Esophagus mucosa (tissue), 1 donor: ENCODE measurements at places on chromosomes 13 and 19.

DNA sequence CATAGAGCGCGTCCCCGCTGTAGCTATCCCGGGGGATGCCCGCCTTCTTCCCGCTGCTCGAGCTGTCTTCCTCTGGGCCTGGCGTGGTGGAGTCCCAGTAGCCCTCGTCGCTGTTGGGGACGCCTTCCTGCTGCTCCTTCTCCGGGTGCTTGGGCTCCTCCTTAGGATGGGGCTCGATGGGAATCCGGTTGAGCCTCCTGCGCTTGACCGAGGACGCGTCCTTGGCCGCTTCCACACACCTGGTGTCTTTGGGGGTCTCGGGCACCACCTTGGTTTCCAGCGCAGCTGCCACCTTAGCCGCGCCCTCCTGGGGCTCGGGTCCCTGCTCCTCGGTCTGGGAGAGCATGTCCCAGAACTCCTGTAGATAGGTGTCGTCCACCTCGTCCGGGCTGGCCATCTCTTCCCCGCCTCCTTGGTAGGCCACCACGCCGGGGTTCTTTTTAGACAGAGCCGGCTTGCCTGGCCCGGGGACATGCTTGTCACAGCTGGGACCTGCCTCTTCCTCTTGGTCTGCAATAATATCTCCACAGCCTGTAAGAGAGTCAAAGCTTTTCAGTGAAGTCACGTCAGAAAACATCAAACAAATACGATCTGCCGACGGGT lies 2.0 kb downstream of the AMER2 start:
- no peak for ATAC-seq

GRCh38 chr13:44051405-44051804 lies 171.7 kb downstream of the LACC1 start:
- no peak for ATAC-seq

- no peak for ATAC-seq
Observed at GRCh38 chr13:112161521-112162301, 94.8 kb downstream of the SOX1 start.

- ATAC-seq, result peak; percentile 39
Observed at GRCh38 chr19:34220472-34221063, 33.8 kb upstream of the GARRE1 start.

- ATAC-seq, result peak; percentile 76
Observed at GRCh38 chr19:2327773-2328400, 499 bp downstream of the LSM7 start.

- ATAC-seq, result peak; percentile 68
Observed at GRCh38 chr19:14031719-14032480, at the start of gene IL27RA. IL27RA (plus strand) TSS chr19:14031762; CDS start chr19:14031873, 111 bp downstream.

GRCh38 chr13:97934590-97934989 lies 18.9 kb upstream of the IPO5 start:
- ATAC-seq, result no peak

- ATAC-seq, result no peak
Observed at GRCh38 chr13:95260031-95260525, 41.2 kb downstream of the ABCC4 start.

- ATAC-seq, result no peak
Observed at GRCh38 chr19:49414256-49414655, 9.0 kb downstream of the PTH2 start.

GRCh38 chr13:42950181-42950580 lies 41.9 kb downstream of the EPSTI1 start:
- no peak for ATAC-seq

DNA sequence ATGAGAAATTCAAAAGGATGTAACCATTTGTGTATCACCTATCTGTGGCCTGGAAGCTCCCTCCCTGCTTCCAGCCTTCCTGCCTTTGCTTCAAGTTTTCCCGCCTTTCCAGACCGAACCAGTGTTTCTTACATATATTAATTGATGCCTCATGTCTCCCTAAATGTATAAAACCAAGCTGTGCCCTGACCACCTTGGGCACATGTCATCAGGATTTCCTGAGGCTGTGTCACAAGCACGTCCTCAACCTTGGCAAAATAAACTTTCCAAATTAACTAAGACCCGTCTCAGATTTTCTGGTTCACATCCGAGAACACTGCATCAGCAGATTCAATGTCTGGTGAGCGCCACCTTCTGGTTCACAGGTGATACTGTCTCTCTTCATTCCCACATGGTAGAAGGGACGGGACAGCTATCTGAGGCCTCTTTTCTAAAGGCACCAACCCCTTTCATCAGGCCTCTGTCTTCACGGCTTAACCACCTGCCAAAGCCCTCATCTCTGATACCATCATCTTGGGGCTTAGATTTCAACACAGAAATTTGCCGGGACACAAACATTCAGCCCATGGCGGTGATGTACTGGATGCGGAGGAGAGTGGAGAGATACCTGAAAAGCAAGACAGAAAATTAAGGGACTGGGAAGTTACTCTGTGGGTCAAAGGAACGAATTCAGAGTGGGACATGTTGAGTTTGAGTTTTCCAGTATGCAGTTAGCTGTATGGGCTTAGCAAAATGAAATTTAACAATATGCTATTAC lies 58.7 kb upstream of the PABPC3 start:
- ATAC-seq, result peak; percentile 59

DNA sequence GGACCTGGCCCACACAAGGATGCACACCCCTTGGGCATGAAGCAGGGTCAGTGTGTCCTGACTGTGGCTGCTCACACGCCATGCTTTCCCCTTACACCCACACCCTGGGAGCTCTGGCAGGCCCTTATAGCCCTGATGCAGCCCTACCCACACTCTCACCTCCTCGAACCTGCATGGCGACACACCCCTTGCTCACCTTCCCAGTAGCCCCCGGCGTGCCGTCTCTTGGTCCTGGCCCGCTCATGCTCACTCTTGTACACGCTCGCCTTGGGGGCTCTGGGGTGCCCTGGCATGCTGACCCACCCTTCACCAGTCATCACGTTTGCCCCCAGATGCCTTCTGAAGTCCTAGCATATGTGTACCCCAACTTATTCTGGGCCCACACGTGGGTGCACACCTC lies 56.1 kb downstream of the MAP4K1 start:
- ATAC-seq, result peak; percentile 25

- no peak for ATAC-seq
Observed at GRCh38 chr19:4967738-4968461, 1.0 kb upstream of the KDM4B start.

DNA sequence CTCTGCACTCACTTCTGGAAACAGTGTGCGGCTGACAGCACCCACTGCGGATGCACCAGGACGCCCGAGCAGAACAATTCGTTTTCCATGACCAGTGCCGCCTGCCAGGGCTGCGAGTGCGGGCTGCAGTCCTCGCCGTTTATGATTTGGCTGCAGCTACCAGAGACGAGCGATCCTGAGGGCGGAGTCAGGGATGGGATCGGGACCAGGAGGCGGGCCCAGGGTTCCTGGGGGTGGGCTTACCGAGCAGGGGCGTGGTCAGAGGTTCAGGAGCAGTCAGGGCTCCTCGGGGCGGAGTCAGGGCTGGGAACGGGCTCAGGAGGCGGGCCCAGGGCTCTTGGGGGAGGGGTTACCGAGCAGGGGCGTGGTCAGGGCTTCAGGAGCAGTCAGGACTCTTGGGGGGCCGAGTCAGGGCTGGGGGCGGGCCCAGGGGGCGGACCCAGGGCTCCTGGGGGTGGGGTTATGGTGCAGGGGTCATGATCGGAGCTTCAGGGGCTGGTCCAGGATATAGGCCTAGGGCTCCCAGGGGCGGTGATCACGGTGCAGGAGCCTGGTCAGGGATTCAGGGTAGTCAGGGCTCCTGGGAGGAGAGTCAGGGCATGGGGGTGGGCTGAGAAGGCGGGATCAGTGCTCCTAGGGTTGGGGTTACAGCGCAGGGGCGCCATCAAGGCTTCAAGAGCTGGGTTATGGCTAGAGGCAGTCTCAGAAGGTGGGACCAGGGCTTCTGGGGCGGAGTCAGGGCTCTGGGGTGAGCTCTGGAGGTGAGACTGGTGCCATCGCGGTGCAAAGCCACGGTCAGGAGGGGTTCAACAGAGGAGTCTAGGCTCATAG lies 1.7 kb downstream of the KLK4 start:
- peak; percentile 91 for ATAC-seq

DNA sequence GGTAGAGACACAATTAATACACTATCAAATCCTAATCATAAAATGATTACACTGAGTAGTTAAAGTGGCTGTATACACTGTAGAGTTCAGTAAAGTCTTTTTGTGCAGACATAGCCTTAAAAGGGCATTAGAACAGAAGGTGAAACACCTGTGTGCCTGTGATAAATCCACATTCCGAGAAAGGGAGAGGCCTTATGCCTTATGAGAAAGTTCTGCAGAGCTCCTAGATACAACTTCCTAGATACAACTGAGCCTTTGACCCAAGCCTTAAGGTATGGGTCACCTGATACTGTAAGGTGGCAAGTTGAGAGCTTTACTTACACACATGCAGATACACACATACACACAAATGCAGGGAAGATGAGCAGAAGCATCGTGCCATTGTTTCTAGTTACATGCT lies 6.3 kb downstream of the SERP2 start:
- ATAC-seq, result peak; percentile 28

- no peak for ATAC-seq
Observed at GRCh38 chr19:47768604-47769003, 9.9 kb upstream of the SELENOW start.

DNA sequence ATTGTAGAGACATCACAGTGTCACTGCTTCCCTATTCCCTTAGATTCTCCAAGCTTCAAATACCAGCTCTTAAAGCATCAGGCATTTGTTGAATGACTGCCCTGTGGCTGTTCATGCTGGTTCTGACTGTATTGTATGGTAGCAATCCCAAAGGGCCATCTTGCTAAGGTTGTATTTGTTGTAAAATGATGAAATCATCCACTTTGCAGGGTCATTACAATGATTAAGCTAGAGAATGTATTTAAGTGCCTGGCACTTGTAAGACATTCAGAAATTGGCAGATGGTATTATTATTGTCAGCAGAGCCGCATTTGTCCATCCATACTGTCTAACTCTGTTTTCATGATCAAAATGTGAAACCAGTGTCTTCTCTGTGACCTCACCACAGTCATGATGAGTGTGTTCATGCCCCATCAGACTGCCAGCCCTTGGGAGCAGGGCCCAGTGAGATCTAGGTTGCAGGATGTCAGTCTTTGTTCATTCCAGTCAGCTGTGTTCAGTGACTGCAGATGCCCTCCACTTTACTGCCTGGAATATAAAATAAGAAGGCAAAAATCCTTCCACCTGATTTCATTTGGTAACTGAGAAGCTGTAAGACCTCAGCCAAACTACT lies 86.1 kb downstream of the DHRS12 start:
- no peak for ATAC-seq

- ATAC-seq, result no peak
Observed at GRCh38 chr19:18894254-18895037, 1.5 kb downstream of the CERS1 start.

DNA sequence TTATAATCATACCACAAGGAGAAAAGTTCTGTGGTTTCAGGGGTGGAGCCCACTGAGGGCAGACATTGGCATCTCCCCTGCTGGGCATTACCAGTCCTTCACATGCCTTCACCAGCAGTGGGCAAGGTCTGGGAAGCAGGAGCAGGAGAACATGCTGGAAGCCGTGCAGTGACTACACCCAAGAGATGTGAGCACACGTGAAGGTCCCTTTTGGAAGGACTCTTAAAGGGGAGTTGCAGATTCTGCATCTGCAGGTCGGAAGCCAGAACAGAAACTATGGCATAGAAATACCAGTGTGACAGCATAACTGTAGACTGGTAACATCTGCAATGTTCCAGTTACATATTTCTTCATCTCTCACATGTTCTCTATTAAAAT lies 26.9 kb upstream of the KL start:
- ATAC-seq, result no peak

GRCh38 chr13:113982296-113982661 lies 8.4 kb upstream of the C13orf46 start:
- ATAC-seq, result peak; percentile 7

- ATAC-seq, result peak; percentile 82
Observed at GRCh38 chr19:43471091-43471490, 5.7 kb upstream of the LYPD3 start.

GRCh38 chr13:43316946-43317353 lies 293.6 kb downstream of the DNAJC15 start:
- ATAC-seq, result no peak

DNA sequence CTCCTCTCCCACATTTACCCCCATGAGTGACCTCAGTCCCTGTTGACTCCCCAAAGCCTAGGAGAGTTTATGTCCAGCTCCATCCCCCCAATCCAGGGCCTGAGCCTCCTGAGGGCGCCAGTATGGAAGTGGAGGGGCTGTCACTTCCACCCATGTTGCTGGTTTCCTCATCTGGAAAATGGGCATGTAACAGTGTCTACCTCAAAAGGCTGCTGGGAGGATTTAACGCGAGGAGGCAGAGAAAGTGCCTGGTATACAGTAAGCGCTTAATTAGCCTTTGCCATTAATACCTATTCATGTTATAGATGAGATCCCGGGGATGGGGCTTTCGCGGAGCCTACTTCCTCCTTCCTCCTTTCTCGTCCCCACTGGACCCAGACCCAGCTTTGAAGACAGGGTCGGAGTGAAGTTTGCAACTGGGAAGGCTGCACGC lies 476 bp downstream of the TYK2 start:
- ATAC-seq, result no peak

DNA sequence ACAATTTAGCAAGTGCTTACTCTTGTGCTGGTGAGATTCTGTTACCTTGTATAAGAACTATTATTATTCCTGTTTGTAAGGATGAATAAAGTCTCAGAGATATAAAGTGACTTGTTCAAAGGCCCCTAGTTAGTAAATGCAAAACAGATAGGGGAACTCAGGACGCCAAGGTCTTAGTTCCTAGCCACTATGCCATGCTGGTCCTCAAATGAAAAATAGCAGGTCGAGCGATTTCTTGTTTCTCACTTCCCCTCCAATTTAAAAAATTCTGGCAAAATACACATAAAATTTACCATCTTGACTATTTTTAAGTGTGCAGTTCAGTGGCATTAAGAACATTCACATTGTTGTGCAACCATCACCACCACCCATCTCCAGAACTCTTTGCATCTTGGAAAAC lies 1.1 kb downstream of the TECR start:
- no peak for ATAC-seq

- ATAC-seq, result peak; percentile 33
Observed at GRCh38 chr19:46495786-46496099, at the start of gene PNMA8B. PNMA8B (minus strand) TSS chr19:46495867; CDS start chr19:46495465, 402 bp downstream.

DNA sequence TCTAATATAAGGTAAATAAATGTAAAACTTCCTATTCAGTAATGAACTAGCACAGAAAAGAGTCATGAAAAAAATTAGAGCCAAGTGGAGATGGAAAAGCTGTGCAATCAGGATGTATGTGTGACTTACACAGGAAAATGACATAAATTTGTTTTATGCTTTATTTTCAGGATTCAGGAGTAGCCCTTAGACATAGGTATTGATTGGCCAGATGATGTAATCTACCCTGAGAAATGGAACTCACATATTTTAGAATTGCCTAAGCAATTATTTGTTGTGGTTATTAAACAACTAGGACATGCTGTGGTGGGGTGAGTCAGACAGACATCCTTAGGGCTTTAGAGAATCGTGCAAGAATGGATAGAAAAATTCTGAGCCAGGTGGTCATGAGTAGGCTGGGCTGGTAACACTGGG lies 110.6 kb downstream of the PCDH9 start:
- no peak for ATAC-seq
